Activated CD4-positive, alpha-beta T cell treated with anti-CD3 and anti-CD28 coated beads, Interleukin-2, amount 50 U/mL, for 48 hours (primary cell): ENCODE measurements at places on chromosomes 7 and 10.

DNA sequence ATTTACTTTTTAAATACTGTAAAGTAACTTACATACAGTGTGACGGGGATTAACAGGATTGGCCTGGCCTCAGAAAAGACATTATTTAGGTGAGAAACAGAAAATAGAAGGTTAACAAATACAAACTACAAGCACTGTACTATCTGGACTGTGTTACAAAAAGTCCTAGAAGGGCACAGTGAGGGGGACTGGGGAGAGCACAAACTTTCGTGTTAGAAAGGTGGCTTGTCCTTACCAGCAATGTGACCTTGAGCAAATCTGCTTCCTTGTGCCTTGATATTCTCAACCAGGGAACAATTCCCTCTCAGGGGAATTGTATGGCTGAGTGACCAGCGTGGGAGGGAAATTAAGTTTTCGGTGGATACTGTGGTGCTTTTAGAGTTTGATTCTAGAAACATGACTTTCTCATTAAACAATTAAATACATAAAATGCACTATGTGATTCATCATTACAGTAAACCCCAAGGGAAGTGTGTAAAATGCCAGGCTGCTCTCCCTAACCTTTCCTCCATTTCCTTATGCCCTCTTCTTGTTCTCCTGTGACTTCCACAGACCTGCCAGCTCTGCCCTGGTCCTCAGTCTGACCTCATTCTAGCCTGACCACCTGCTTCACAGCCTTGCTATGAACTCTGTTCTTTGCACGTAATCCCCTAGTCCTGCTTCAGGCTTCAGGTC, 57.7 kb downstream of the OSBPL3 start:
- DNase-seq, result no peak

- no peak for DNase-seq
These were observed 69.9 kb downstream of the PTPRE start for GRCh38 chr10:127976701-127977356.

DNA sequence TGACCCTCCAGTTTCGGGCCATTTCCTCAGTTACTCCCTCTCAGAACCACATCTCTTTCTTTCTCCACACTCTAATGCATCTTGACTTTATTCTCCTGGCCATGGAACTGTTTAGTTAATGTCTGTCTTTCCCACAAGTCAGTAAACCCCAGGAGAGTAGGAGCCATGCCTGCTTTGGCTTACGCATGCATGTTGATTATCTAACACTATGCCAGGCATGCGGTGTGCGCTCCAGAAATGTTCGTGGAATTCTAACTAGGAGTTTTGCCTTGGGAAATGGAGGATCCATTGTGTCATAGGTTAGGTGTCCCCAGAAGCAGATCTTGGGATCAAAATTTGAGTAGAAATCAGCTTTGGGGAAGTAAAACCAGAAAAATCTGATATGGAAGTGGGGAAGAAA, 308.9 kb downstream of the GRID1 start:
- DNase-seq, result no peak

DNA sequence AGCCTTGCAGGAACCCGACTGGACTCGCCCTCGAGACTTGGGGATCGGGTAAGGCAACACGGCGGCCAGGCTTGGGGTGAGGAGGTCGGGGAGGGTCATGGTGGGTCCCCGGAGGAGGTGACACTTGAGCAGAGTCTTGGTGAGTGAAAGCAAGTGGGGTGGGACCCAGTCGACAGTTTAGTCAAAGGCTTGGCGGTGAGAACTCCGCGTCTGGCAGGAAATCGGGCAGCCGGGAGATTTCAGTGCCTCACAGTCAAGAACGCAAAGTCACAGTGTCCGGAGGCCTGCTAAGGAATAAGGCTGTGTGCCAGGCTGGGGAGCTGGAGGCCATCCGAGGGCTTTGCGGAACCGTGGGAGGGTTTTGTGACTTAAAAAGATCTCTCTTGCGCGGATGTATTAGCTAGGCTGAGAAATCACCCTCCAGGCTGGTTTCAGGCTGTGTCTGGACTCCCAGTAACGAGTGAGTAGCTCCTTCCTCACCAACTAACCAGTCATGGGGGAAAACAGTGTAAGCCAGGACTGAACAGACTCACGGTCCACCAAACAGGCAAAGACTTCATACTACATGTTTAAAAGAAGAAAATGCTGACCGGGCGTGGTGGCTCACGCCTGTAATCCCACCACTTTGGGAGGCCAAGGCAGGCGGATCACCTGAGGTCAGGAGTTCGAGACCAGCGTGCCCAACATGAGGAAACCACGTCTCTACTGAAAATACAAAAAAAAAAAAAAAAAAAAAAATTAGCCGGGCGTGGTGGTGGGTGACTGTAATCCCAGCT, 613 bp downstream of the AP5Z1 start:
- DNase-seq, result peak; percentile 37

GRCh38 chr7:132838313-132838712, 243.6 kb downstream of the CHCHD3 start:
- DNase-seq, result no peak

GRCh38 chr7:72267291-72267800, 144.8 kb downstream of the CALN1 start:
- DNase-seq, result no peak

GRCh38 chr10:34078745-34079470, 736.2 kb downstream of the PARD3 start:
- no peak for DNase-seq

DNA sequence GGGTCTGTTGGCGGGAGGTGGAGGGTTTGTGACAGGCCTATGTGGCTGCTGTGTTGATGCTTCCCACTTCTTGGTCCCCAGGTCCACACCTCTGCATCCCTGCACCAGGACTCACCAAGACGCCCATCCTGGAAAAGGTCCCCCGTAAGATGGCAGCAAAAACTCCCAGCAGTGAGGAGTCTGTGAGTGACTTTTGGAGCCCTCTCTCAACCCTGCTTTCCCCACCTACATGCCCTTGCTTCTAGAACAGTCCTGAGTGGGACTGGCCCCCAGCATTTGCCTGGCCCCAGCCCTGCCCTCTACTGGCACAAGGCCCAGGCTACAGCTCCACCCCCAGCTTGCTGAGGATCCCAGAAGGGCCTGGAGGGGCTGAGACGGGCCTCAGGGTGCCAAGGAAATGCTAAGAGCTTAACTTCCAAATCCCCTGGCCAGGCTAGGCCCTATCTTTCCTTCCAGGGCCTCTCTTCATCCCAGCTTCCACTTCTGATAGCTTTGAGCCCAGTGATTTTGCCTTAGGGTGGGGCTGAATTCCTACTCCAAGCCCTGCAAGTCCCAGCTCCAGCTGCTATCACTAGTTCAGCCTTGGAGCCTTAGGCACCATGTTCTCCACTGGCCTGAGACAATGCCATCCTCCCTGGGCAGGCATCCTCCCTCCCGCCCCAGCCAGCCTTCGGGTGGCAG, 2.7 kb downstream of the CHAT start:
- no peak for DNase-seq

- DNase-seq, result peak; percentile 60
These were observed 22.0 kb downstream of the CYTH3 start for GRCh38 chr7:6250364-6250833.

- no peak for DNase-seq
These were observed 16.0 kb downstream of the NUDT5 start for GRCh38 chr10:12179606-12180170.

- DNase-seq, result no peak
These were observed 14.1 kb downstream of the HSPA14 start for GRCh38 chr10:14852236-14852635.

GRCh38 chr10:108307925-108308312, 1143.4 kb upstream of the SORCS1 start:
- DNase-seq, result no peak

DNA sequence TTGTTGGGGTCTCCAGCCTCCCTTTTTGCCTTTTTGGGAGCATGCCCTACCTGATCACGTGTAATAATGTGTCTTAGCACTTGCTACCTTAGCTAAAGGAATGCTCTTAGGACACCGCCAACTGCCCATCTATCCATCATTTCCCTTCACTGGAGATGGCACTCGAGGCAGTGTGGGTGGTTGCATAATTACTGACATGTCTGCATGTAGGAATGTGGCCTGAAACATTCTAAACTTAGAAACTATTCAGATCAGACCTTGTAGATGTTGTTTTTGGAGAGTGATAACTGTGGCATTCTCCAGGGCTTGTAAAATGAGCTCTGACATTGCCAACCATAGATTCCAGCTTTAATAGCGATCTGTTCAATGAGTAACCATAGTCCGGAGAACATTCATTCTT, 365.8 kb downstream of the BBS9 start:
- no peak for DNase-seq

- no peak for DNase-seq
These were observed 117.1 kb downstream of the FGFR2 start for GRCh38 chr10:121481180-121481579.

DNA sequence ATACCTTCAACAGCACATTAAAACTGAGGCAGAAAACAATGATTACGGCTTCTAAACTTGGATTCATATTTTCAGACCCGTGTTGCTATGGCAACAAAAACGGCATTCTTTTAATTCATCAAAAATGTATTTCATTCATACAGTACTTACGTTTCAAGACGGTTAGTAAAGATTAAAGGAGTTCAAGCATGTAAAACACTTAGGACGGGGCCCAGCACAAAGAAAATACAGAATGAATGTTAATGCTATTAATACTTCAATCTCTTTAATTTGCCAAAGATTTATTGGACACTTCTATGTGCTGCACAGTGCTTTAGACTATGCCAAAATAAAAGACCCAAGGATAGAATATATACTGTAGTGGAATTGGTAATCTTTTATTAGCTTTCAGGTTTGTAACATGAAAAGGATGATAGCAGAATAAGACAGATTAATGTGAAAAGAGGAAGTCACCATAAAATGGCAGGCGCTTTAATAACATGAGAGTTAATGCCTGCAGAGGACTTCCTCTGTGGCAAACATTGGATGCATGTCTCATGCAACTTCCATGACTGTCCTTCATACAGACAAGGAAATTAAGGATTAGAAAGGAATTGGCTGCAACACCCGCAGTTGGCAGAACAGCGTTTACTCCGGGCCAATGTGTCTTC, 201.6 kb upstream of the KLF6 start:
- no peak for DNase-seq

- DNase-seq, result no peak
These were observed 5.4 kb downstream of the SLIT1 start for GRCh38 chr10:97180363-97180755.

- no peak for DNase-seq
These were observed 297.7 kb upstream of the LRGUK start for GRCh38 chr7:133829336-133829897.

GRCh38 chr7:4819560-4820404, 42.0 kb downstream of the PAPOLB start:
- no peak for DNase-seq

GRCh38 chr7:47528471-47528870, 53.4 kb downstream of the TNS3 start:
- no peak for DNase-seq

- no peak for DNase-seq
These were observed 283.7 kb downstream of the ZEB1 start for GRCh38 chr10:31602541-31603234.

DNA sequence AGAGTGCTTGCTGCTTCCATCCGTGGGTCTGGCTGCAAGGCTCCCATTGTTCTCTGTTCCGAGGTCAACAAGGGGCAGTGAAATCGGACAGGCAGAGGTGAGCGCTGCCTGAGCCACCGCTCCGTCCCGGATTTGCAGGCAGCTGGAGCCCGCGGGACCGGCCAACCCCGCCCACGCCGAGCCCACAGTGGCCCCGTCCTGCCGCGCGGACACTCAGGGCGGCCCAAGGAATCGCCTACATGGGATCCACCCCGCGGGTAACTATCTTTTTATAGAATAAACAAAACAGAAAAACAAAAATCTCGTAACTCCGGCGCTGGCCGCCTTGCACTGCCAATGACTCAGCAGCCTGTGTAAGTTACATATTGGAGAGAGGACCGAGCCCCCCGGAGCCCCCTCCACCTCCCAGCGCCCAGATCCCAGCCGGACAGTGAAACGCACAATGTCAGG, 1.9 kb downstream of the BNIP3 start:
- no peak for DNase-seq

DNA sequence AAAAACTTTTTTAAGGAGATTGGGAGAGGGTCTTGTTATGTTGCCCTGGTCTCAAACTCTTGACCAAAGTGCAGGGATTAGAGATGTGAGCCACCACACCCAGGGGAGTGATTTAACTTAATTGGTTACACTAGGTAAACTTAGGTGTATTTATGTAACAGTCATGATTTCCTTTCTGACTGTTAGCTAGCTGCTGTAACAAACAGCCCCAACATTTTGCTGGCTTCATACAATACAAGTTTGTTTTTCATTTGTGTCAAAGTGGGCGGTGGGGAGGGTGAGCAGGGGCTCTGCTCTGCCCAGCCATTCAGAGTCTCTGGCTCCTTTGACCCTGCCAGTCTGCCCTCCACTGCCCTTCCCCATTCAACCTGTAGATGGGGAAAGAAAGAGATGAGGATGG, 9.3 kb downstream of the DOCK1 start:
- no peak for DNase-seq

DNA sequence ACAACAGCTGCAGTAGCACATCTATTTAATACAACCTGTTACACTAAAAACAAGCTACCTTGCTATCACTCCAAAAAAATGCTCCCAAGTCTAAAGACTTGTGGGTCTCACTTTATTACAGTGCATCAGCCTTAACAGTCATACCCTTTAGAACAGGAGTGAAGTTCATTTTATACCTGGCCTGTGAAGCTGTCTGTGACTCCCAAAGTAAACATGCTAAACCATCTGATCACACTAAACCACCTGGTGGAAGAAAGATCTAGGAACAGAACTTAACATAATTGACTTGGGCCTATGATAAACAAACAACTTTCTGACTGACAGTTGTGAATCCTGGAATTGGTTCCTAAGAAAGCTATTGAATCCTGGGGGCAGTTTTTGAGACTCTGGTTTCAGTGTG, 80.9 kb upstream of the ATP6V0A4 start:
- no peak for DNase-seq

DNA sequence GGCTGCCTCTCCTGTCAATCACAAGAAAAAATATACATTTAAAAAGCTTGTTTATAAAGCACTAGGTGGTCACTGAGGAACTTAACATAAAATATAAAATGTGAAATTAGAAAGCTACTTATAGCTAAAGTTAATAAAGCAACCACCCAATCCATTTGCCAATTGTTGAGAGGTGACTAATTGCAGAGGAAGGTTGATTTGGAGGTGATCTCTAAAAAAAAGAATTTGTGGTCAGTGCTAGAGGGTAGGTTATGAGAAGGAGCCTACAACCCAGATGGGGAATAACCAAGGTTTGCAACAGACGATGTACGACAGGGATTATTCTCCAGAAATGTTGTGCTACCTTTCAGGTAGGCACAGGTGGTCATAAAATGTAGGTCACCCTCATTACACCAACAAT, 444.2 kb upstream of the C7orf33 start:
- no peak for DNase-seq

DNA sequence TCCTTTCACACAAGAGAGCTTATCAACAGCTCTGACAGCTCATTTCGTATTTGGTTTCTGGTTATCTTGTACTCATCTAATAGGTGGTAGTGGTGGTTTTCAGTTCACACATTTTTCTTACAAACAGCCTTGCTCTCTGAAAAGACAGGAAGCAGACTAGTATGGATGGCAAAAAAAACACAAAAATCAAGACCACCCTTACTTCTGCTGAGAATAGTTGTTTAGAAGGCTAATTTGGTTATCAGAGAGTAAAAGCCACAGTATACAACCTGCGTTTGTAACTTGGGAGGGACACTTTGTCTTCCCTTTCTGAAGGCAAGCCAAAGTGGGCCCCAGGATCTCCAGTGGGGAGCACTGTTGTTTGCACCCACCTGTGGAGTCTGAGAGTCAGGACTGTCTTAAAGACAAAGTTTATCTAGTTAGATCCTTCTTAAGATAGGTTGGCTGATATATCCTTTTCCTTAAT, 68.0 kb downstream of the PIP4K2A start:
- DNase-seq, result no peak

GRCh38 chr7:155375337-155376277, 77.9 kb downstream of the INSIG1 start:
- no peak for DNase-seq
